ENCODE measurements at places on chromosomes 3 and 15.

DNA sequence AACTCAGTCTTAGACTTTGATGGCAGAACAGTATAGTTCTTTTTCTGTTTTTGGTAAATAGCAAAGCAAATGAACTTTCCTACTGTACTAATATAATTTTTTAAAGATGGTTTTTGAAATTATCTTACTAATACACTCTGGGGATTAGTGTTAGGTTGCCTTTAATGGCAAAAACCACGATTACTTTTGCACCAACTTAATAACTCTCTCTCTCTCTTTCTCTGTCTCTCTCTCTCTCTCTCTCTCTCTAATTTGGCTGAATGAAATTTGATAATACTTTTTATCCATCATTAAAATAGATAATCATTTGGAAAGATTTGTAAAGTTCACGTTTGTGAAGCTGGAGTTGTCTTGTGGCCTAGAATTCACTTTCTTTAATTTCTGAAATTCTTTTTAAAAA lies 257.8 kb downstream of the LPP start:
- DNase-seq = no peak

DNA sequence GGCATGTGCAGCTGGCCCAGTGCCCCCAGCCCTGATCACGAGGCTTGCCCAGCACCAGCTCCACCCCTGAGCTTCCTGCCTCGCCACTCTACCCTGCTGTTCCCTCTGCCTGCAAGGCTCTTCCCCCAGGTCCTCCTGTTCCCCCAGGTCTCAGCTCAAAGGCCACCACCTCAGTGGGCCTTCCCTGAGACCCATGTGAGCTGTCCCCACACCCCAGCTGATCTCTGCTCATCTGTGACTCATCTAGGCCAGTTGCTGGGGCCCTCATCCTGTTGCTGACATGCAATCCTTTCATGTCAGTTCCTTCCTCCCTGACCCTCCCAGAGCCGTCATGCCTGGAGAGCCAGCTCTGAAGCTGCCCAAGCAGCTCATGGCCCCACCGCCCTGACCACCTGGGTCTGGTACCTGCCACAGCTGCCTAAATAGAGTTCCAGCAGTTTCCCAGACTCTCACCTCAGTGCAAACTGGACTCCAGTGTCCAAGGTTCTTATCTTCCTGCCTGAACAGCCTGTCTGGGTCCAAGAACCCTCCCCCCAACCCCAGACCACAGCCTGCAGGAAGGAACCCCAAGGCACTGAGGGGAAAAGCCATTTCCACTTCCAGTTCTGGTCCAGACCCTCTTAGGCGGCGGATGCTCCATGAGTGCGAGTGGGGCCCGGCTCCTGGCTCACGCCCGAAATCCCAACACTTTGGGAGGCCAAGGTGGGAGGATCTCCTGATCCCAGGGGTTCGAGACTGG lies 116.6 kb upstream of the IQSEC1 start:
- no peak for DNase-seq

DNA sequence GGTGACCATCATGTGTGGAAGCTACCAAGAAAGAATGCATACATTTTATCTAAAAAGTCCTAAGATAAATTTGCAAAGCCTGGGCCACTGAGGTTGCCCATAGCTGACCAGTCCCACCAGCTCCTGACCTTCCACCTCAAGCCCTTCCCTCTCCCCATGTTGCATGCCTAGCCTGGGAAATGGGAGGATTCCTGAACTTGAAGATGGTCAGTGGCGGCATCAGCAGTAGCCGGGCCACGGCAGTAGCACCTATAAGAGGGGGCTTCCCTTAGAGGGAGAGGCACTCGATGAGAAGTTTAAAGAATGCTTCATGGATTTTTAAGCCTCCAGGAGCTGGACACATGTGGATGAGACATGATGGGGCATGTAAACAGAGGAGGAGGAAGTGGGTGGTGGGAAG lies 172.1 kb downstream of the KLF13 start:
- DNase-seq = no peak

GRCh38 chr15:42621996-42622925 lies 46.9 kb downstream of the STARD9 start:
- no peak for DNase-seq

DNA sequence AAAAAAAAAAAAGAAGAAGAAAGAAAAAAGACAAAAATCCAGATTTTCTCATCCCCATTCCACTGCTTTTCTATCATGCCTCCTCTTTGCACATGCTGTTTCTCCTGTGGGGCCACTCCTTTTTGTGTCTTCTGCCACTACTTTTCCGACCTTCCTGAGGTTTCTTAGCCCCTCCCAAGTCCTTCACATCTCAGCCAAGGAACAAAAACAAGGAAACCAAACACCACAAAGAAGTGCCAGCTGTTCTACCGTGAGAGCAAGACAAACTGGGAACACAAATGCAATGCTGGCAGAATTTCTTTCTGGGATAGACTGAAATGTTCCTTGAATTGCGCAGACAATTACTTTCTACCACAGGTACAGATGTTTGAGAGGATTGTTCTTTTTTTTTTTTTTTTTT lies 83.2 kb downstream of the MB21D2 start:
- DNase-seq = no peak

DNA sequence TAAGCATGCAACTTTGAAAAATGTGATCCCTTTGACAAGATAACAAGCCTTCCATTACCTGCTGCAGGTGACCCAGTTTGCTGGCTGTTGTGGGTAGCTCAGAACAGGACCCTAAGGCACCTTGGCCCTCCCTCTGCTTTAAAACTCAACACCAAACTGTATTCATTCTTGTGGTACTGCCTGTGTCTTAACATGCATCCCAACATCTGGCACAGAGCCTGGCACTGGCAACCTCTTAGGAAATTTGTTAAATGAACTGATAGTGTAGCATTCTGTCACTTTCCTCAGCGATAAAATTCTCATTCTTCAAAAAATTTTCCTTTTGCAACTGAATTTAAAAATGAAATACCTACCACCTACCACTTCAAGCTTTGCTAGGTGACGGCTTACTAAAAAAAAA lies 287.3 kb upstream of the ADAMTS9 start:
- no peak for DNase-seq

GRCh38 chr3:14534516-14535191 lies 5.5 kb downstream of the GRIP2 start:
- DNase-seq = no peak

GRCh38 chr3:24582431-24583403 lies 88.1 kb upstream of the THRB start:
- DNase-seq = peak; percentile 8

DNA sequence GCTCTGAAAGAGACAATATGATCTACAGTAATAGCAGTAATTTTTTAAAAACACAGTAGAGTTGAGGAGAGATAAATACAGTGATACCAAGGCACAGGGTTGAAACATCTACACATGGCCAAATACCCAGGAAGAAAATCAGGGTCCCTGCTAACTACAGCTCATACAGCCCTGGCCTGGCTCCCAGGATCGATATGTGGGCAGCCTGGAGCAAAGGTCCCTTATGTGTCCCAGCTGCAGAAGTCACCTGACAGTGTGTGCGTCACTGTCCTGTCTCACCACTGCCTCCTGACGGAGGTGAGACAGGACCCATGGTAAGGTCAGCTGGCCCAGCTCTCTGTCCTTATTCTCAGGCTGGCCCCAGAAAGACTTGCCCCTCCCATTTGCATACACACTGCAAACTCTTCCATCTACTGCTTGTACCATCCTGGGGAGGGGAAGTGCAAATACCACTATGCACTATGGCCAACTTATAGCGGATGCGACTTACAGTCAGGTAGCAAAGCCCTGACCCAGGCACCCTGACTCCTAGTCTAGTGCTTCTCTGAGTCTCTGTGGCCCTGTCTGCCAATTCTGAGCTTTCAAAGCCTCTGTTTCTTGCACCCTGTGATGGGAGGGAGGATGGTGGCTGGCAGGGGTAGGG lies 22.0 kb upstream of the BCL2L10 start:
- no peak for DNase-seq
